ENCODE measurements at places on chromosomes 11 and 22.

DNA sequence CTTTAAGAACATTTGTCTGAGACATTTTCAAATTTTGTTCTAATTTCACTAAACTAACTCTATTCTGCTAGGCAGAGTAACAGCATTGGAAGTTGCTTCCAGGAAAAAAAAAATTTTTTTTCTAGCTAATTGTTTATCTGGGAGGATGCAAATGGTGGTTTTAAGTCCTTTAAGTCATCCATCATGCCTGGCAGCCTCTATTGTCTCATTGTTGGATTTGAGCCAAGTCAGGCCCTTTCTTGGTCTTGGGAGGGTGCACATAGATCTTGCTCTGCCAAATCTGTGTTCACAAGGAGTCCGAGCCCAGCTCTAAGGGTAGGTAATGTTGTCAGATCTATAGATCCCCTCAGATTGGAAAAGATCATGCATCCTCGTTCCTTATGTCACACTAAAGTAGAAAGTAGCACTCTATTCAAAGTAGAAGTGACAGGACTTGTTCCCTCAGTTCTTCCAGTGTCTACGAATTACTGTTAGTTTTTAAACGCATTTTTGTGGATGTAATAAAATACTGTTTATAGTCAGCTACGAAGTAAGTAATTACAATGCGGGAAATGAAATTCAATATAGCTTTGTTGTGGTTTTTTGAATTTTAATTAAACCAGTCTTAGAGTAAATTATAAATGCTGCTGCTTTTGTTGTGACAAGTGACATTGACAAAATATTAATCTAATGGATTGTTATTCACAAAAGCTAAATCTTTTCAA lies 166.0 kb upstream of the RASSF10 start:
- DNase-seq: no peak

GRCh38 chr11:3096909-3097530 lies 39.8 kb upstream of the CARS1 start:
- no peak for DNase-seq

DNA sequence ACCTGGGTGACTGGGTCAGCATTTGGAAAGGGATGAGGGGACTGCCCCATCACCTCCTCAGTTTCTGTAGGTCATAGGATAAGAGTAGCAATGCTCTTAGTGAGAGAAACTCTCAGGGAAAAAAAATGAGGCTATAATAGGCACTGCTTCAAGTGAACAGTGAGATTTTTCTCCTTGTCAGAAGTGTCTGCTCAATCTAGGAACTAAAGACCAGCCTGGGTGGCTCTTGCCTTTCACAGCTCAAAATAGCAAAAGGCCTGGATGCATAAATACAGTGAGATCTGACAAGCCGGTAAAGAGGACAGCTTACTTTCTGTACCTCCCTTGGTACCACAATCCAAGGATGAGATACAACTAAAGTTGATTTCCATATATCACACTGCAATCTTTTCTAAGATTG lies 205.6 kb upstream of the ANO5 start:
- no peak for DNase-seq

- no peak for DNase-seq
These were observed 15.2 kb downstream of the MIF start for GRCh38 chr22:23909296-23909898.

- DNase-seq: no peak
These were observed 91.2 kb downstream of the UBASH3B start for GRCh38 chr11:122746611-122747244.

- DNase-seq: no peak
These were observed 6.6 kb upstream of the RBM4 start for GRCh38 chr11:66631883-66632282.

GRCh38 chr11:96207459-96208449 lies 135.2 kb downstream of the MAML2 start:
- no peak for DNase-seq

- DNase-seq: peak; percentile 26
These were observed 8.4 kb upstream of the CCKBR start for GRCh38 chr11:6251120-6251733.

DNA sequence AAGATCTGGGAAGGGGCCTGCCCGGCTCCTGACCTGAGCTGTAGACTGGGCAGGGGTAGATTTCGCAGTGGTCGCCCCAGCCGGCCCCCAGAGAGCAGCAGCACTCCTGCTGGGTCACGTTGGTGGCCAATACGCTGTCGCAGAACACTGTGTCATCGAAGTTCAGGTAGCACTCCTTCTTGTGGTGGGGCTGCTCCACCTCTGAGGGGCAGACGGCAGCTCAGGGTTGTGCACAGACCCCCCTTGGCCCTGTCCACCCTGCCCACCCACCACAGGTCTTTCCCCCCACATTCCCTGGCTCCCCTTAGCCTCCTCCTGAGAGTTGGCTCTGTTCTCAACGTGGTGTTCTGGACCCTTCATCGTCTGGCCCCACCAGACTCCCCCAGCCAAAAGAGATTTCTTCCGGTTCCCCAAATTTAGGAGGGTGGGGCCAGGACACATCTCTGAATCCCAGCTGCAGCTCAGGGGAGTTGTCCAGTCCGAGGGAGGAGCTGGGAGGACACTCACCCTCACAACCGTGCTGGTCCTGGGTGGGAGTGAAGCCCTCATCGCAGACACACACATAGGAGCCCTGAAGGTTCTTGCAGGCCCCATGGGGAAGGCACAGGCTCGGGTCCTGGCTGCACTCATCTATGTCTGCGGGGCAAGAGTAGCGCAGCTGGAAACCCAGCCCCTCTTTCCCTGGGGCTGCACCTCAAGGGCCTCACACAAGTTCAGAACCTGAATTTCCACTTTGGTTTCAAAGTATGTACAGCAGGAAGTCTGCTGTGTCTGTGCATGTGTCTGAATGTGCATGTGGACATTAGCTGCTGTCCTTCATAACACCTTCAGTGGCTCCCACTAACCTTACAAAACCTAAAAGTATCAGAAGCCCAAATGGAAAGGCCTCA lies 16.5 kb downstream of the SCYL1 start:
- DNase-seq: no peak

DNA sequence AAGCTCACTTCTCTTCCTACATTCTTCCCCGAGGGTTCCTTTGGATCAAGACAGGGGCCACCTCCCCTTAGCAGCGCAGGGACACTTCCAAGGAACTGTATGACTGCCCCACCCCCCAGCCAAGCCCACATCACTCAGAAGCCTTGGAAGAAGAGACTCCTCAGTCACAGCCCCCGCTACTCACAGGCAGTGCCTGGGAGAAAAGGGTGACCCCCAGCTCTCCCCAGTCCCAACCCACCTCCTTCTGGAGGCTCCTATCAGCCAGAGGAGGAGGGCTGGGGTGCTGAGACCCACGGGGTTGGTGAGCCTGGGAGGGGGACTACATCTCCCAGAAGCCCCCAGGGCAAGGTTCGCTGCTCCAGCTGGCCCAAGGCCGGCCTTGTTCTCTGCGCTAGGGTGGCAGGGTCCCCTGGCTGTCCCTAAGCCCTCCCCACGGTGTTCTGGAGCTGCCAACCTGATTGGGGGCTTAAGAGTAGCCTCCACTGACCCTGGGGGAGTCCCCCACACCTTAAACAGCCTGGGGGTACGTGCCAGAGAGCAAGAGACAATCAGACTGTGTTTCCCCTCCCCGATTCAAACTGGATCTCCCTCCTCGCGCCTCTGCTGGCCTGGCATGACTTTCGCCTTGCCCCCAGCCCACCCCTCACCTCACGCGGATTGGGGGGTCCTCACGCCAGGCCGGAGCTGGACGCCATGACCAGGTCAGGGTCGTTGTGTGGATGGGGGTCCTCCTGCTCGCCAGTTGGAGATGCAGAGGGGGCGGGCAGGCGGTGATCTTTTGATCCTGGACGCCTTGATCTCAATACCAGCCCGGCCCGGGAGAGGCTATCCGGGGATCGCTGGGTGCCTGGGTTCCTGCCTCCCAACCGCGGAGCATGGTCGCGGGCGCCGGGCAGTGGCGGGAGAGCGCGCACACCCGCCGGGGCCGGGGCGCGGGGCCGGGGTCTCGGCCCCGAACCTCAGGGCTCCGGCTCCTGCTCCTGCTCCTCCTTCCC lies 838 bp downstream of the BCL9L start:
- DNase-seq: no peak

GRCh38 chr22:42321908-42322561 lies 51.6 kb upstream of the TCF20 start:
- no peak for DNase-seq

GRCh38 chr11:69288883-69289242 lies 5.1 kb upstream of the MYEOV start:
- no peak for DNase-seq

DNA sequence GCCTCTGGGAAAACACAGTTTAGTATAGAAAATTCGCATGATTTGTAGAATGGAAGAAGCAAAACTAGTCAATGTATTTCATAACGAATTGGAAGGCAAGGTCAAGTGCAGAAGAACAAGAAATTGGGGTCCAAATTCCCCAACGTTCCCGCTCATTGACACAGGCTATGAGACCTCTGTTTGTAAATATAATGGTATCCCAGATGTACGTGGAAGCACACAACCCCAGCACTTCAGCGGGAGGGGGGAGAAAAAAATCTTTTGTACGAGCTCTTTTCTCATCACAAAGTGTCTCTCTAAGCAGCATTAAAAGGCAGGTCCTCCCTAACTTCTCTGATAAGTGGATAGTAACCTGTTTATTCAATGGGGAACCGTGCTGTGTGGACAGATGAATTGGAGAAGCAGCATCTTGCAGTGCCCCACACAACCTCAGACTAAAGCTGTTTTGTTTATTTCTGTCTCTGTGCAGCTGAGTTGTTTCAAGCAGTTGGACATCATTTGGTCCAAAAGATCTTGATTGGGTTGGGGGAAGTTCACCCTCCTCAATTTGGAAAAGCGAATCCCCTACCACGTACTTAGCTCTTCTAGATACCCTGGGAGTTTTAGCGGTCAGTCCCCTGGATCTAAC lies 1.1 kb upstream of the GAB2 start:
- DNase-seq: no peak

DNA sequence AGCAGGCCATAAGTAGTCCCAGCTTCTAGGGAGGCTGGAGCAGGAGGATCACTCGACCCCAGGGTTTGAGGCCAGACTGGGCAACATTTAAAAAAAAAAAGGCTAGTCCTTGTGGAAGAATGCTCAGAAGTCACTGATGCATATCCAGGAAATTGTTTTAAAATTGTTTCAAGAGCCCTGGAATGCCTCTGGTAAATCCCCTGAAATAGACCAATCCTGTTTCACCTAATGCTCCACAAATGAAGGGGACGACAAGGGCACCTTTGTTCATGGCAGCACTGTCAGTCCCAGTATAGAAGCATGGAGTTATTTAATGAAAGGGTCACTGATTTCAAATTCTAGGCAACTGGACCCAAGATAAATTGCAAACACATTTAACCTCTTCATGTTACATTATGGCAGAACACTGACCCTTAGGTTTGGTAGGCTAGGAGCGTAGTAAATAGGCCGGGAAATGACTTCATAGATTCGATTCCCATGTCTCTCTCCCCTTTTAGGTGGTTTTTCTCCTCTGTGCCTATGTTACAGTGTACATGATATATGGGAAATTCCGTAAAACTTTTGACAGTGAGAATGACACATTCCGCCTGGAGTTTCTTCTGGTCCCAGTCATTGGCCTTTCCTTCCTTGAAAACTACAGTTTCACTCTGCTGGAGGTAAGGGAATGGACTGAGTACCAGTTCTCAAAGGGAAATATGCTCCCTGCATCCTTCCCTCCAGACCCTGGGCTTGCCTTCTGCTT lies 11.4 kb downstream of the KDELR3 start:
- DNase-seq: no peak

DNA sequence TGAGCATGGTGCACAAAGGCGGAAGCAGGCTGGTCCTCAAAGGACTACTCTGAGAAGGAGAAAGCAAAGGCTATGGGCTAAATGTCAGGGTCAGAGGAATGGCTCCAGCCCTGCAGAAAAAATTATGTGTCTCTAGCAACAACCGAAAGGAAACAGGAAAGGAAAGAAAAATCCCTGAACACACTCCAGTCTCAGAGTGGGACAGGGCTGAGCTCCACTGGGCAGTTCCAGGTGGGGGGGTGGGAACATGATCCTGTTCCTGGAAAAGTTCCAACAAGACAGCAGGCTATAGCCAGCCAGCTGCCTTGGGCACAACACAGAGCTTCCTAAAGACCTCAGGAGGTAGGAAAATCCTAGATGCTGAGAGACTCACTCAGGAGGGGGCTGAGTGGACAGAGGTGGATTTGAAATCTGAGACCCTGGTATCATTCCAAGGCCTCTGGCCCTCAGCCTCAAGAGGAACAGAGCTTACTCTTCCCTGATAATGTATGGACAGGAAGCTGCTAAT lies 1088.2 kb downstream of the TBC1D22A start:
- no peak for DNase-seq

DNA sequence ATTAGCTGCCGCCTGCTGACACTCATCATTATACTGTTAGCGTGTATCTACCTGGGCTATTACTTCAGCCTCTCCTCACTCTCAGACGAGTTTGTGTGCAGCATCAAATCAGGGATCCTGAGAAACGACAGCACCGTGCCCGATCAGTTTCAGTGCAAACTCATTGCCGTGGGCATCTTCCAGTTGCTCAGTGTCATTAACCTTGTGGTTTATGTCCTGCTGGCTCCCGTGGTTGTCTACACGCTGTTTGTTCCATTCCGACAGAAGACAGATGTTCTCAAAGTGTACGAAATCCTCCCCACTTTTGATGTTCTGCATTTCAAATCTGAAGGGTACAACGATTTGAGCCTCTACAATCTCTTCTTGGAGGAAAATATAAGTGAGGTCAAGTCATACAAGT lies 51.1 kb downstream of the PANX1 start:
- DNase-seq: no peak

DNA sequence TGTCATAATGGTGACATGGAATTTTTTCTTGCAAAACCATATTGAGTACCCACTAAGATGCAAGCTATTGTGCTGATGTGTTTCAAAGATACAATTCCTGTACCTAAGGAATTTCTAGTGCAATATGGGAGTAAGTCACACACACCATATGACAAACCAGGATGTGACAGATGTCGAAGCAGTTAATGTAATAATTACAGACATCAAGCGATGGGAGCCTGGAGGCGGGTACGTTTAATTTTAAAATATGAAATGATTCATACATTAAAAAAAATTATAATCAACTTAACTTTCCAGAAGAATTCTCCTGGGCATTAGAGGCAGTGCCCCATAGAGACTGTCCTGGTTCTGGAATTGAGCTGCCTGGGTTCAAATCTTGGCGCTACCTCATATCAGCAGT lies 6.0 kb downstream of the SYCE3 start:
- DNase-seq: no peak

- DNase-seq: no peak
These were observed 1113.4 kb downstream of the BRD1 start for GRCh38 chr22:48714231-48714630.

- peak; percentile 15 for DNase-seq
These were observed 1.8 kb upstream of the RASD2 start for GRCh38 chr22:35538801-35539321.

DNA sequence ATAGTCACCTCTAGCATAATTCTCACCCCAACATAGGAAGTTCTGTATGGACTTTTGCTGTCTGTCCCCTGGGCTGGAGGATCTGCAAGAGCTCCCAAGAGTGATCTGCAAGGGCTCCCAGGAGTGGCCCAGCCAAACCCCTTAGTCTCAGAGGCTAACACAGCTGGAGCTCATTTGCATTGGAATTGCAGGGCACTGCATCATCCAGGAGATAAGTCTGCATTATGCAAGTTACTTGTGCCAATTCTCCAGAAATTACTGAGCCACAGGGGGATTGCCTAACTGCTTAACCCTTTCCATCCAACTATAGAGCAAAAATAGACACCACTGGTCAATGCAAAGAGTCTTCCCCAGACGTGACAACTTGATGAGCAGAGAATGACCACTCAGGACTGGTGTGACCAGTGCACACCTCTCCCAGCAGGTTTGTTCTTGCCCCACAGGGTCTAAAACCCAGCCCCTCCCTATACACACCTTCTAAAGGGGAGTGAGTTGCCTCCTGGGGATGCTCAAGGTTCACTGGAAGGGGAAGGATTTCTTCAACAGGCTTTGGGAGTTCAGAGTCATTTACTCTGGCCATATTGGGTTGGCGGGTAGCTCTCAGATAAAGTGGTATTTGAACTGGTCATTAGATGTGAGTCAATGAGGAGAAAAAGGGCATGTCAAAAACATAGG lies 38.4 kb downstream of the POU2AF3 start:
- DNase-seq: no peak
